Iris pigment epithelial cell (primary cell): ENCODE measurements at places on chromosomes 2 and 18.

DNA sequence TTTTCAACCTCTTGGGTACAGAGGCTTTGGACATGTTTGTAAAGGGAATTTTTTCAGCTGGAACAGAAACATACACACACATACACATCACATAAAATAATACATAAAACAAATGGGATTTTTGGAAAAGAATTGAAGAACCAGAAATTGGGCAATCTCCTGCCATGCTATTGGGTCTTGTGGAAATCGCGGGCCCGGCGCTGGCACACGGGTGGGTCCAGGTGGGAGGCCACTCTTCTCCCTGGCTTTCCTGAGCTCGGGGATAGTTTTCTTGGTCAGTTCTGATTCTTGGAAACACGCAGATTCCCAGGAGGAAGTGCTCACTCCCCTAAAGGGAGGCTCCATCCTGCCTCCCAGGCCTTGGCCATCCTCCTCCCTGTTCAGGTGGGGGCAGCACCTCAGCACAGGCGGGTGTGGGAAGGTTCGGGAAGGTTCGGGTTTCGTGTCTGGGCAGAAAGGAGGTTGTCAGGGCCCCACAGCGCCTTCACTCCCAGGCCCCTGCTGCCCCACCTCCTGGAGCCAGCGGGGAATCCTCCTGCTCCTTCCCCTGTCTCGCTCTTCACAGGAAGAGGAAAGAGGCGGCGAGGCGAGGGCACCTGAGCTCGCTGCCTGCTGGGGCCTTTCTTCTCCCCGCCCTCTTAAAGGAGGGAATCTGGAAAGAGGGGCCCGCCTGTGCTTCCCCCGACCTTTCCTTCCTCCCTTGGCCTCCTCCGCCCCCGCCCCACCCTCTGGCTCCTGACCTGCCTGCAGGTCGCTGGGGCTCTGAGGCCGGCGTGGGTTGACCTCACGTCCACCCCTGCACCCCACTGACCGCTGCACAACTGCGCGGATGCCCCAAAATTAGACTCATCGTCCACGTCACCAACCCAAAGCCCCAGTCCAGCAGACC is 97.8 kb upstream of the PXDN start:
- DNase-seq = no peak

DNA sequence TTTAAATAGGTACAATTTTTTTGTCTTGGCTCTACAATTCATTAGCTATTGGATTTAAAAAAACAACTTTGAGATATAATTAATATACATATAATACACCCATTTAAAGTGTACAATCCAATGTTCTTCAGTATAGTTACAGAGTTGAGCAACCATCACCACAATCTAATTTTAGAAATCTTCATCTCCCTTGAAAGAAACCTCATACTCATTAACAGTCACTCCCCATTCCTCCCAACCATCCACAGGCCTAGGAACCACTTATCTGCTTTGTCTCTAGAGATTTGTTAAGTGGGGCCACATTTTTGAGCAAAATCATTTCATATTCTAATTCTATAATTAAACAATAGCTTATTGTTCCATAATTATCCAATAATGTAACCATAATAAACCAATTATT is 32.6 kb downstream of the MRPL33 start:
- DNase-seq = peak; percentile 58

GRCh38 chr2:26651470-26651771 is 10.3 kb upstream of the CIB4 start:
- peak; percentile 34 for DNase-seq

DNA sequence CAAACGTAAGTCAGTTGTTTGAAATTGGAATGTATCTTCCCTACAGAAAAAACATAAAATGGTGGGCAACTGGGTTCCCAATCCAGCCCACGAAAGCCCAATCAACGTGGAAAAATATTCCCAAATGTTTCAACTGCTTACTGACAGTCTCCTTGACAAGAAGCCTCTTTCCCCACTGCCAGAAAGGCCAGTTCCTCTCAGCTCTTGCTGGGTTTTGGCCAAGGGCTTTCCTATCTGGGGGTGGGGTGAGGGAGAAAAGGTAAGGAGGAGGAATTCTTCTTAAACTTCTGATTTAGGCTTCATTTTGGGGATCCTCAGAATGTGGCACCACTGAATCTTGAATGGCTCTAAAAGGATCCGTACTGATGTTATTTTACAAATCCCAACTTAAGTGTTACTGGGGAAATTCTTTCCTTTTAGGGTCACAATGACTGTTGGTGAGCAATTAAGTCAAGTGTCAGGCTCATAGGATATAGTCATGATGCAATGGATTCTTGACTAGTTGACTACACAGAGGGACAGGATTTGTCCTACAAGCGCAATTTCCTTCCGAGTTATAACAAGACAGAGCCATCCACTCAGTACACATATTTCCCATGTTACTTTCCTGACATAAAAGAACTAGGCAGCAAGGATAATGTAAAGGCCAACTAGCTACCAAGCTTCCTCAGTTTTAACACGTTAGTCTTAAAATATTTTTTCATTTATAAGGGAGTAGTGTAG is 73.6 kb downstream of the SPRED2 start:
- DNase-seq = no peak

- no peak for DNase-seq
These were observed 187.0 kb downstream of the AGPS start for GRCh38 chr2:177579486-177580036.
